ENCODE measurements at places on chromosomes 3 and 15.
A peak's percentile ranks its signal among the peaks of the same experiment; 100 is the strongest.

DNA sequence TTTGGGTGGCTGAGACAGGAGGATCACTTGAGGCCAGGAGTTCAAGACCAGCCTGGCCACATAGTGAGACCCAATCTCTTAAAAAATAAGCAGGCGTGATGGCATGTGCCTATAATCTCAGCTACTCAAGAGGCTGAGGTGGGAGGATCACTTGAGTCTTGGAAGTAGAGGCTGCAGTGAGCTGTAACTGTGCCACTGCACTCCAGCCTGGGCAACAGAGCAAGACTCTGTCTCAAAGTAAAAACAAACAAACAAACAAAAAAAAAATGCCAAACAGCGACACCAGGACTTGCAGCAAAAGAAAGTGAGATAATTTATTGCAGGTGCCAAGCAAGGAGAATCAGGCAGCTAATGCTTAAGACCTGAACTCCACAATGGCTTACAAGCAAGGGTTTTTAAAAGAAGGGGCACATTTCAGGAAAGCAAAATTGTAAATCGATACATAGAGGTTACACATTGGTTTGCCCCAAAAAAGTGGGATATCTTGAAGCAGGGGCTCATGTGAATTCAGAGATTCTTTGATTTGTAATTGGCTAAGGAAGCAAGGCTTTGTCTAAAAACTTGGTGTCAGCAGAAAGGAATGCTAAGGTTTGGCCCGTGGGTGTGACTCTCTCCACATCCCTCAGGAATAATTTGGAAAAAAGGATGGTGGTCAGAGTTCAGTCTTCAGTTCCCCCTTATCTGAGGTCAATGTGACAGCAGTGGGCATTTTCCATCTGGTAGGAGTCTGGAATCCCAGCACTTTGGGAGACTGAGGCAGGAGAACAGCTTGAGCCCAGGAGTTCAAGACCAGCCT, 5.2 kb upstream of the MPI start:
- DNase-seq: no peak

- no peak for DNase-seq
Measured at GRCh38 chr15:76174654-76175053, 114.9 kb downstream of the TMEM266 start.

DNA sequence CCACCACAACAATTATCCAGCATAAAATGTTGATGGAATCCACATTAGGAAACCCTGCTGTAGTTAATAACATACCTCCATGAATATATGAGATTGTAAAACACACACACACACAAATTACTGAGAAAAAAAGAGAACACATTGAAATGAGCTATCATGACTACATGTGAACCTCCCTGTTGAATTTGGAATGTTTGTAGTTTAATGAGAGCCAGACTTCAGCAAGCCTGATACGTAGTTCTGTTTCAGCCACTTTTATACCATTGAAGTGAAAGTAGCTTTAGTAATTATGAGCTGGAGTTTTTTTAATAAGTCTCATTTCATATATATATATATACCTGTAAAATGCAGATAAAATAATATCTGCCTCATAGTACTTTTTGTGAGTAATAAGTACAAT, 1146.4 kb downstream of the NAALADL2 start:
- no peak for DNase-seq

DNA sequence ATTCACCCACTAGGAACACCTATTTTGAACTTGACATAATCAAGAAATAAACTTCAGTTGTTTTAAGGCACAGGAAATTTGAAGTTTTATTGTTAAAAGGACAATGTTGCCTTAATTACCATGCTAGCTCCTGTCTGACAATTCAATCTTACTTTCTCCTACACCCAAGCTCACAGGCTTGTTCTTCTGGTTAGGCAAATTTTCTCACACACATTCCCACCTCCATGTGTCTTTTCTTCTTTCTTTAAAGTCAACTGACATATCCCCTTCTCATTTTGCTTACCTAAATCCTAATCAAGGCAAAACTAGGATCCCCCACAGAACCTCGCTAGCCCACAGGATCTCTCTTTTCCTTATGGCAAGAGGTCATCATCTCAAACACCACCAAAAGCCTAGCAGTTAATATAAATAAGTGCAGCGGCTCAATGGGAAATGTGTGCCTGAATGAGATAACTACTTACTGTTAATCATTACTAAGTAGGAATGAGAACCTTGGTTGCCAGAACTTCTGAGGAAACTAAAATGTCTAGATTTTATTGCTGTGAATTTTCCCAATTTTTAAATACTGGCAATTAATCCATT, 189.3 kb downstream of the PLCH1 start:
- DNase-seq: no peak

GRCh38 chr3:60427109-60427508, 824.1 kb downstream of the FHIT start:
- DNase-seq: no peak

DNA sequence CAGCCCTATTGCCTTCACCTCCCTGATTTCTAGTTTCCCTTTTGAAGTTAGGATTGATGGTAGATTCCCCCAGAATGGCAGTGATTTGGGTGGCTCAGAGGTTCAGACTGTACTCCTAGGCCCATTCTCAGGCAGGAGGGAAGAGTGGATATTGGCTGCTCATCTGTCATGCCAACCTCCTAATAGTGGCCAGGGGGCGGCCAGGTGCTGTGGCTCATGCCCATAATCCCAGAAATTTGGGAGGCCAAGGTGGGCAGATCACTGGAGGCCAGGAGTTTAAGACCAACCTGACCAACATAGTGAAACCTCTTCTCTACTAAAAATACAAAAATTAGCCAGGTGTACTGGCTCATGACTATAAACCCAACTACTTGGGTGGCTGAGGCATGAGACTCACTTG, 11.3 kb downstream of the RRP9 start:
- no peak for DNase-seq

GRCh38 chr3:163817015-163817414, 1261.3 kb downstream of the SI start:
- no peak for DNase-seq

- no peak for DNase-seq
Measured at GRCh38 chr15:29822684-29823459, 604 bp upstream of the TJP1 start.

DNA sequence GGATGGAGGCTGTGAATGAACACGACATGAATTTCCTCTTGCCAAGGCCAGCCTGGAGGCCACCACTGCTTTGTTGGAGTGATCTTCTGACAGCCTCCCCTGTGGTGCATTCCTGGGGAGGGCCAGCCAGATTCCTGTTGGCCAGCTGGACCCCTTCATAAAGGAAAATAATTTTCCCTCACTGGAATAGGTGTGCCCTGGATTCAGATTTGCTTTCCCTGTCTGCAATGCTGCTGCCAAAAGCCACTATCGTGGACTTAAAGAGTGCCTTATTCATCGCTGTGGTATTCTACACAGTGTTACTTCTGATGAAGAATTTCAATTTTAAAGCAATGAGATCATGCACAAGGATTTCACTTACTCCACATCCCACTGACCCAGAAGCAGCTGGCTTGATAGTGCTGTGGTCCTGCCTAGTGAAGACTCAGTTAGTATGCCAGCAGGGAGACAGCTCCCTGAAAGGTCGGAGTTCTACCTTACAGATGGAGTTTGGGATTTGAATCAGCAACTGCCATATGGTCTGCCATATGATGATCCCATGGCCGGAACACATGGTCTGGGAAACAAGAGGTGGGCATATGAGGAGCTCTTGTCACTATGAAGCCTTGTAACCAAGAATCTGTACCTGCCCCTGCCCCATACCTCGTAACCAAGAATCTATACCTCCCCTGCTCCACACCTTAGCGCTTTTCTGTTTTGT, 145.2 kb downstream of the KLF13 start:
- peak; percentile 98 for DNase-seq

DNA sequence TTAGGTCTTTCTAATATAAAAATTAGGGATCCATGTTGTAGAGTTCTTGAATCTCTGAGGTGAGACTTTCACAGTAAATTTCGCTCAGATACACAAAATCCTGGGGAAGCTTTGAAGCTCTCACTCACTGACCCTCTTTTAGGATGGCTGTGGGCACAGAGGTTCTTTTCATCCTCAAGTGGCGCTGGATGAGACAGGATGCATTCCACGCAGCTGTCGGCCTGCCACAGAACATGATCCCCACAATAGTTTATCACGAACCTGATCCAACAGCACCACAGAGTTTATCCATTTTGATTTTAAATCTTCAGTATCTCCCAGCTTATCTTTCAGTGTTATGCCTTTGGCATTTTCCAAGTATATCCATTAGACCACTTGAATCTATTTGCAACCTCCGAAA, 91.9 kb downstream of the WDR76 start:
- DNase-seq: no peak

Measured in NCI-H524 (cell line).